ENCODE measurements at places on chromosomes 5 and 9.

DNA sequence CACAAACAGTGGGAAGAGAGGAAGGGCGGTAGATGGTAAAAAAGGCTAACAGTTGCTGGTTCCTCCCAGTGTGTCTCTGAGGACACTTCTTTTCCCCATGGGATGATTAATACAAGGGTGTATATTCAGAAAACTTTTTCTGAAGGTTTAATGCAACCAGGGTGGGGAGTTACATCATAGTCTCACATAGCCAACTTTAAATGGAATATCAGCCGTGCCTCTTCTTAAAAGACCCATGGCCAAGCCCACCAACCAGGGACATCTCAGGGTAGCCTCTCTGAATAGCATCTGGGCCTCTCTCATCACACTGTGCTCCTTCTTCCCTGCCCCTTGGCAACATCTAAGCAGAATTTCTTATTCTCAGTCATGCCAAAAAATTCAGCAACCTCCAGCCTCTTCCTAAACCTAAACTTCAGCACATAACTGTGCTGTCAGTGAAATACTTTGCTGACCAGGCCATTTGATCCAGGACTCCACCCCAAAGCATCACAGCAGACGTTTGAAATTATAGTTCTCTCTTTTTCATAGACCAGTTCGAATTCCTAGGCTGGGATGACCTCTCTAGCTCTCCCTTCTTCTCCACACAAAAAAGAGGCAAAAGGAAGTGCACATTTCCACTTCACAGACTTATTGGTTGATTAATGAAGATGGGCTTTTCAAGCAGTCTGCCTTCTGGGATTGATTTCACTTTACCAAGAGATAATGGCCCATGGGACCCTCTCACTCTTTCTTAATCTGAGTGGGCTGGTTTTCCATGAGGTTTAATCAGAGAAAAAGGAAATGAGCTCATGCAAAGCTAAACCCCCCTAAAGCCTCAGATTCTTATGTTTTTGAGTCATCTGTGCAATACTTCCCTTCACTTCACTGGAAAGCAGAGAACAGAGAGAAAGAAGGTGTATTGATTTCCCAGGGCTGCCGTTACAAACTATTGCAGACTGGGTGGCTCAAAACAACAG is 85.1 kb upstream of the RAI14 start:
- DNase-seq: no peak

DNA sequence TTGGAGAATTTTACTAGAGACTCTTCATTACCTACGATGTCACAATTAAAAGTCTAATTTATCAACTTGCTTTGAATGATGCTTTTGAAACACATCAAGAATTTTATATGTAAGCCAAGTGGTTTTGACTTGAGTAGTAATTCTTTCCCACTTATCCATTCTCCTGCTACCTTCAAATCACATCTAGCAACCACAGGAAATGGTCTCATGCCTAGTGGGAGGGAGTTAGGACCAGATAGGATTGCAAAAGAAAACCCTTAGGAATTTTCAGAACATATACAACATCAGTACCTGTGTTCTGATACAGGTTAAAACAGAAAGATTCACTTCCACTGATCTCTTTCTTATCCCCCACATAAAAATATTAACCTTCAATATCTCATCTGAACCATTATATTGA is 260.4 kb downstream of the CWC27 start:
- DNase-seq: no peak

- DNase-seq: no peak
Observed at GRCh38 chr9:126238415-126238814, 88.2 kb upstream of the MVB12B start.

DNA sequence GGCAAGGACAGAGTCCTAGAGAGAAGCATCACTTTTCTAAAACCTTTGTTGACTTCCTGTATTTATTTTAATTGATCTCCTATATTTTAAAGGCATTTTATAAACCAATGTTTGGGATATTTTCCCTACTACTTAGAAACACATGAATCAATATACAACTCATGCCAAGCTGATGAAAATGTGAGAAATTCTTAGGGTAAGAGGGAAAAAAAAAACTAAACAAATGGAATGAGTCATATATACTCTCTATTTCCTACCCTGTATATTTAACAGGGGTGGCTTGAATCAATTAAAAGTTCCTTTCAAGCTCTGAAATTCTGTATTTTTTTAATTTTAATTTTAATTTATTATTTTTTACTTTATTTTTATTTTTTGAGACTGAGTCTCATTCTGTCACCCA is 19.6 kb downstream of the BAAT start:
- no peak for DNase-seq

GRCh38 chr5:55917402-55918086 is 66.4 kb downstream of the IL31RA start:
- DNase-seq: no peak

DNA sequence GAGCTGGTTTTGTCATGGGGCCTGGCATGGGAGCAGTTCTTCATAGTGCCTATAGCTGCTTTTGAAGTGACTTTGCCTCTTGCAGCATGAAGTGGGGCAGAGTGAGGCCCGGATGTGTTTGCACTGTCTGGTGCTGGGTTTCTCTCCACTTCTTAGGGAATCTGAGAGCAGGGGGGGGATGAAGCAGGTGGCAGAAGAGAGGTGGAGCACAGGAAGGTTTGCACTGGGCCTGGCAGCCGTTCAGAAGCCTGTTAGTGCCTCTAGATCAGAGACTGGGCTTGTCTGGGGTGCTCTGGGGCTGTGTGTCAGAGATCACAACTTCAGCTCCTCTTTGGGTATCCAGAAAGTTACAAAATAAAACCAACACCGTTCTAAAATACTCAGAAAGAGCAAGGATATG is 18.4 kb downstream of the USP20 start:
- DNase-seq: no peak

GRCh38 chr5:149550268-149550583 is 1.0 kb downstream of the CSNK1A1 start:
- DNase-seq: no peak

Measured in WERI-Rb-1 (cell line).